Cerebellum (tissue), 4 donors: ENCODE measurements at places on chromosomes 7 and 10.

- DNase-seq: no peak
These were observed 155.0 kb downstream of the GALNT17 start for GRCh38 chr7:71286924-71287323.

DNA sequence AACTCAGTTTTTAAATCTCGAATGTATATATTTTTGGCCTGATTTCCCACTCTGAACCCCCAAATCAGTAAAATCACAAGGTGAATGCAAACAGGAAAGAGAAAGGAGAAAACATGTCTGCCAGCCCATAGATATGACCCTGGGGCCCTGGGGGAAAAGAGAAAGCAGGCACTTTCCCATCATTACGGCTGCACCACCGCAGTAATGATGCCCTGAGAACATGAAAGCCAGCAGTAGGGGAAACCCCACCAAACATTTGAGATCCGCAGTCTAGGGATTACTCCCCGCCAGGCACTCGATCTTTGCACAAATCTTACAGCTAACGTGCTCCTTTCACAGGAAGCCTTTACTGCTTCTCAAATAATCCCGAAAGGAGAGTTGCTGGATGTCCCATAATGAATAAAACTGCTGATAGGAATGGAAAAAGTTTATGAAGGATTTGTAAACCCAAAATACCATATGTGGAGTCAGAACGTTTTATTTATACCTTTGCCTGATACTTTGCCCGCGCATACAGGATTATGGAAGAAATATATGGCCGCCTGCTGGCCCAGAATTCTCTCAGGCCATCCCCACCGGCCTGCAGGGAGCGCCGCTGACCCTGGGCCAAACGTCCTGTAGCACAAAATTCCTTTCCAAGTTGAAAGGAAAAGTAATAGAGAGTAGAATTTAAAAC is 180.0 kb upstream of the INHBA start:
- no peak for DNase-seq

GRCh38 chr7:30703756-30704155 is 21.5 kb upstream of the CRHR2 start:
- no peak for DNase-seq

DNA sequence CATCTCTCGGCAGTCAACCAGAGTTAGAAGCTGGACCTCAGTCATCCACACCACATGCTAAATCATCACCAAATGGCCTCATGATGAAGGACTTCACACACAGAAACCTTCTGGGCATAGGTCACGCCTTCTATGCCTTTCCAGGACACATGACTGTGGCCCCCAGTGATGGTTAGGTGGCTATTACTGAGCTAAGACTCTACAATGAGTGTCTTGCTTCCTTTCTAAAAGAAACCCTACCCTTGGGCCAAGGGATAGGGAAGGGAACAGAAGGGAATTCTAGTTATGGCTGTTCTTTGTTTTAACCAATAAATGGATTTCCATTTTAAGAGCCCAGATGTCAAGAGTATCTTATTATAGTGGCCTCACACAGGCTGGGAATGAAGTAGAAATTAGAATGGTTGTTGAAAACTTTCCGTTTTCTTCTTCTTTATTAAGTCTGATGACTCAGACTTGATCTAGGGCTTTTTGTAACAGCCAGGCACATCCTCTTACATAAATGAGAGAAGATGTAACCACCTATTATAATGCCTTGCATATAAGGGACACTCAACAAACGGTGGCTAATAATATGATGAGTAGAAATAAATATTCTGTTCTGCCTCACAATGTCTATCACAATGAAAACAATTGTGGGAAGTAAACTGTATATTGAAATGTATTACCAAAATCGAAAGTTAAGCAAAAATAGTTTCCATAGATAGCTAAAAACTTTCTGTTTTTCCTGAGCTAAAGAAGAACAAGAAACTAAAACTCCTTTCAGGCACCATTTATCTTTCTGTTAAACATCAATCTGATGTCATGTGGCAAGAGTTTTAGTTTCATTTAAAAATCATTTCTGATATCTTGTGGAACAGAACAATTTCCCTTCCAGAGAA is 62.5 kb upstream of the TOMM7 start:
- no peak for DNase-seq

- DNase-seq: no peak
These were observed 32.1 kb downstream of the ELMO1 start for GRCh38 chr7:37416378-37417106.

DNA sequence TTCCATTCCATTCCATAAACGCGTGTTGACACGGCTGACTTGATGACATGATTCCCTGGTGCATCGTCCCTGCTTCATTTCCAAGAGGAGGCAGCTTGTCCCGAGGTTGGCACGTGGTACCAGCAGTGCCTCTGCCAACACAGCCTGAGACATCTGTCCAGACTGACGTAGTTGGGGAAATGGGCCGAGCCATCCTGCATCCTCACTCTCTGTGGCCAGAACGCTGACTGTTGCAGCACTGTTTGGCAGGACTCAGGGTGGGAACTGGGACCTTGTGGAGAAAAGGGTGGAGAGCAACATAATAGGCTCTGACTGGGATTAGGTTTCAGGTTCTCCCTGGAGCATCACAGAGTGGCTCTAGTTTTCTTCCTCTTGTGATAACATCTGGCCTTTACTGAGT is 118.6 kb upstream of the BTBD16 start:
- peak; percentile 74 for DNase-seq

DNA sequence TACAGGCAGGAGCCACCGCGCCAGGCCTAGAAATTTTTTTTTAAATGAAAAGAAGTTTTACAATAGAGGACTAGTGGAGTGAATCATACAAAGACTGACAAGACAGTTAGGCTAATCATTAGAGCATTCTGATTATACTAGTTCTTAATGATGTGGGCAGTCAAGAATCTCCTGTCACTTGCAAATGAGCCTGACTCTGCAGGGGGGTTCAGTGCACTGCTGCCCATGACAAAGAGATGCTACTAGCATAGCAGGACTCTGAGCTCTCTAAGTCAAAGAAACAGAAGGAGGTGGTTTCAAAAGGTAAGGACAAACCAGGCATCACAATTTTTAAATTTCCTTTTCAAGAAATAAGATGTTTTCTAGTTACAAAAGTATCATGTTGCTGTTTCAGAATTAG is 59.0 kb downstream of the CCDC6 start:
- no peak for DNase-seq

GRCh38 chr7:2273866-2274265 is 31.8 kb downstream of the NUDT1 start:
- peak; percentile 58 for DNase-seq

DNA sequence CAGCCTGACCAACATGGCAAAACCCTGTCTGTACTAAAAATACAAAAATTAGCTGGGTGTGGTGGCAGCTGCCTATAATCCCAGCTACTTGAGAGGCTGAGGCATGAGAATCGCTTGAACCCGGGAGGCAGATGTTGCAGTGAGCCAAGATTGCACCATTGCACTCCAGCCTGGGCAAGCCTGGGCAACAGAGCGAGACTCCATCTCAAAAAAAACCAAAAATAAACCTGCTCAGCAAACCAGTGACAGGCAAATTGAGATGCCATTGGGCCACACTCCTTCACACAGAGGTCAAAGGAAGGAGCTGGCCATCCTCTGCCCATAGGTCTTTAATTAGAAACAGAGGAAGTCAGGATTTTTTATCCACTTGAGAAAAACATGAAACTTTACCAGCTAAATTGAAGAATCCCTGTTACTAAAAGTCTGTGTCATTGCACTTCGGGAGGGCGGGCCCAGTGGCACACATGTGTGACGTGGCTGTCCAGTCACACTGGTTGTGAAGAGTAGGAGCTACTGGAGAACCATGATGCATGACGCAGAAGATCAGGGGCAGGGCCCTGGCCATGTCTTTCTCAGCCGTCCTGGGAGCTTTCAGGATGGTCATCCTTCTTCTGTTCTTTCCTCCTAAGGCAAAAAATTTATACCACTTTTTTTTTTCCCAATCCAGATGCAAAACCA is 118.3 kb upstream of the ZNF438 start:
- DNase-seq: no peak

DNA sequence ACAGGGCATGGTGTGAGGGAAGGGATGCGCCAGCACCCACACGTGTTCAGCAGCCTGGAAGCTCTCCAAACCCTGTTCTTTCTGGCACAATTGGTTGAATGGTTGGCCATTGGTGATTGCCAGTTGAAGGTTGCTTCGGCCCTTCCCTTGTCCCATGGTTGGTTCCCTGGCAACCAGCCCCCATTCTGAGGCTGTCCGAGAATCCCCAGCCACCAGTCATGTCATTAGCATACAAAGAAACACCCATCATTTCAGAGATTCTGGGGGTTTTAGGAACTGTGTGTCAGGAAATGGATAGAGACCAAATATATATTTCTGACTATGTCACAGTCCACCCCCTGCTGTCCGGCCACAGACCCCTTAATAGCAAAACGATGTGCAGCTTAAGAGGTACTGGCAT is 21.8 kb downstream of the FKBP6 start:
- no peak for DNase-seq

GRCh38 chr7:22944022-22944421 is 69.9 kb downstream of the HYCC1 start:
- DNase-seq: no peak

GRCh38 chr10:132571650-132572544 is 34.3 kb downstream of the INPP5A start:
- no peak for DNase-seq

- DNase-seq: no peak
These were observed 173.6 kb upstream of the PRSS58 start for GRCh38 chr7:142431491-142431890.

DNA sequence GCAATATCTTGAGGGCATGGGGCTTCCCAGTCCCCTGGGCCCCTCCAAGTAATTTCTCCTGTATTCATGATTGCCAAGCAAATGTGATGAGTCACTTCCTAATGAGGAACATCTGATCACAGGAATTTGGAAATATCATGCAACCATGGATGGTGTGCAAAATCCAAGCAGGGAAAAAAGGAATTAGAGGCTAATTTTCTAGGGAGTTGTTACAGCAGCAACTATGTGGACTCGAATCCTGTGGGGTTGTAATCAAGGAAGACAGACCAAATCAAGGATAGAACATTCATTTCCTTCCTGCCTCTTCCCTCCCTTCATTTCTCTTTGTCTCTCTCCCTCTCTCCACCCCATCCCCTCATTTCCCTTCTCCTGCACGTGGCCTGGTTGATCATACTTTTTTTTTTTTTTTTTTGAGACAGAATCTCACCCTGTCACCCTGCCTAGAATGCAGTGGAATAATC is 23.9 kb upstream of the AGFG2 start:
- DNase-seq: no peak

DNA sequence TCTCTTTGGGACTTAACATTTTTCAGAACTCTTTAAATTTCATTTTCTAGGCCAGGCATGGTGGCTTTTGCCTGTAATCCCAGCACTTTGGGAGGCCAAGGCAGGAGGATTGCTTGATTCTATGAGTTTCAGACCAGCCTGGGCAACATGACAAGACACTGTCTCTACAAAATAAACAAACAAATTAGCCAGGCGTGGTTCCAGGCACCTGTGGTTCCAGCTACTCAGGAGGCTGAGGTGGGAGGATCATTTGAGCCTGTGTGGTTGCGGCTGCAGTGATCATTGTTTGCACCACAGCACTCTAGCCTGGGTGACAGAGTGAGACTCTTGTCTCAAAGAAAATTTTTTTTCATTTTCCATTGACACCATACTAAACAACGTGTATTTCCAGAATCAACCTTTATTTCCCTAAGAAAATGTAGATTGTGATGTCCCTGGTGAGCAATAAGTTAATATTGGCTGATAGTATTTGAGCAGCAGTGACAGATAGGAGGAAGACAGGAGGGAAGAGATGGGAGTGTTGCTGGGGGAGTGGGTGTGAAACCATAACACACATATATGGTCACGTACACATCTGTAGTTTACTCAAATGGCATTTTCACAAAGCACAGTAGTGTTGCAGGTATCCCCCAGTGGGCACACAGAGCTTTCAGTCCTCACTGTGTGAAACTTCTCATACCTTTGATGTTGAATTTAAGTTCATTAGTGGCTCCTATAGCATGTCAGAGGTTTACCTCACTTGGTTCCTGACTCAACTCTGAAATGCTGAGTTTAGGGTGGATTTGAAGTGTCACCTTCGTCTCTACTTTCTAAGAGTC is 205.6 kb downstream of the AUTS2 start:
- no peak for DNase-seq

DNA sequence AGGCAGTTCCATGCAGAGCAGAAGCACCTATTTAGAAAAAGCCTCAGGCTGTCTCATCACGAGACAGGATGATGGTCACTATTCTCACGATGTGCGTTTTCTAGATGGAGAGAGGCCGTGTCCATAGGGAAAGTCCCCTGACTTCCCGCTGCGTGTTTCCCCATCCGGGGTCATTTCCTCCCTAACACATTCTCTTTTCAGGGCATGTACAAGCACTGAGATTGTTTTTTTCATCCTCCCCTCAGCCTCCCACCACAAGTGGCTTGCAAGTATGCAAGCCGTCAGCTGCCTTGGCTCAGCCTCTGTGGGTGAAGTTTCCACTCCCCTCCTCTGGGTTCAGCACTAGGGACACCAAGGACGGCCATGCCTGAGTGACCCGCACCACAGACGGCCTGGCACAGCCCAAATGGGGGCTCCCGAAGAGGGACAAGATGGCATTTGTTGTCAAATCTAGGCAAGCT is 2.7 kb upstream of the CALML5 start:
- no peak for DNase-seq

DNA sequence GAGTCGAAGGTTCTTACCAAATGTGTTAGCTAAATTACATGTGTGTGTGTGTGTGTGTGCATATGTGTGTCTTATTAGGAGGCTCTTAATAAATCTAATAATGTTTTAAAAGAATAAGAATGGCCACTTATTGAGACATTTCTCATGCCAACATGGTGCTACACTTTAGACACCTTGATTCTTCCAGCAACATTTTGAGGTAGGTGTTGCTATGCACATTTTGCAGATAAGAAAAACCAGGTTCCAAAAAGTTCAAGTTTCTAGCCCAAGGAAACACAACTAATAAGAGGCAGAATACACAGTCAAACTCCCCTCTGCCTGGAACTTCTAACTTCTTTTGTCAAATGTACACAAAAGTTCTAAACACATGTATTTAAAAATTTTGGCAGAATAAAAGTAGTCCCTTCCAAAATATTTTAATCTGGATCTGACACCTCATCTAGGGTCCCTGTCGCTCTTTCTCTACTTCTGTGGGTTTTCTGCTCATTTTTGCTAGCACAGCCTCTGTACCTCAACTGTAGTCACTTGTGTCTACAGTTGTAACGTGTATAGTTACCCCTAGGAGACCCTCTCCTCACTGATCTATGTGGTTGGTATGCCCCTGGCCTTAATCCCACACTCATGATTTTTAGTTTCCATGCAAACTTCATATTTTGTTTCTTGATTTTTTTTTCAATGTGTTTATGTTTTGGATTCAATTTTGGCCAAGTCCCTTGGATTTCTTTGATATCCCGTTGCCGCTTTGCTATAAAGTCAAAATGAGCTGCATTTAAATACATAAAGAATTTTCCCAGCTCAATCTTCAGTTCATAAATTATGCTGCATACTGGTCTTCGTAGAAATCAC is 4.3 kb downstream of the ANKRD1 start:
- no peak for DNase-seq

- no peak for DNase-seq
These were observed 42.9 kb upstream of the FAM13C start for GRCh38 chr10:59405235-59405634.
